ENCODE measurements at places on chromosomes 1 and 21.

GRCh38 chr1:119011116-119011515 lies 23.0 kb upstream of the TBX15 start:
- no peak for DNase-seq

GRCh38 chr1:115656461-115657077 lies 14.8 kb downstream of the VANGL1 start:
- peak; percentile 67 for DNase-seq

- no peak for DNase-seq
Measured at GRCh38 chr1:113275691-113276090, 114.6 kb upstream of the MAGI3 start.

GRCh38 chr21:33246506-33246905 lies 16.8 kb downstream of the IFNAR2 start:
- DNase-seq = no peak

GRCh38 chr1:153842006-153842471 lies 66.8 kb downstream of the SLC27A3 start:
- no peak for DNase-seq

DNA sequence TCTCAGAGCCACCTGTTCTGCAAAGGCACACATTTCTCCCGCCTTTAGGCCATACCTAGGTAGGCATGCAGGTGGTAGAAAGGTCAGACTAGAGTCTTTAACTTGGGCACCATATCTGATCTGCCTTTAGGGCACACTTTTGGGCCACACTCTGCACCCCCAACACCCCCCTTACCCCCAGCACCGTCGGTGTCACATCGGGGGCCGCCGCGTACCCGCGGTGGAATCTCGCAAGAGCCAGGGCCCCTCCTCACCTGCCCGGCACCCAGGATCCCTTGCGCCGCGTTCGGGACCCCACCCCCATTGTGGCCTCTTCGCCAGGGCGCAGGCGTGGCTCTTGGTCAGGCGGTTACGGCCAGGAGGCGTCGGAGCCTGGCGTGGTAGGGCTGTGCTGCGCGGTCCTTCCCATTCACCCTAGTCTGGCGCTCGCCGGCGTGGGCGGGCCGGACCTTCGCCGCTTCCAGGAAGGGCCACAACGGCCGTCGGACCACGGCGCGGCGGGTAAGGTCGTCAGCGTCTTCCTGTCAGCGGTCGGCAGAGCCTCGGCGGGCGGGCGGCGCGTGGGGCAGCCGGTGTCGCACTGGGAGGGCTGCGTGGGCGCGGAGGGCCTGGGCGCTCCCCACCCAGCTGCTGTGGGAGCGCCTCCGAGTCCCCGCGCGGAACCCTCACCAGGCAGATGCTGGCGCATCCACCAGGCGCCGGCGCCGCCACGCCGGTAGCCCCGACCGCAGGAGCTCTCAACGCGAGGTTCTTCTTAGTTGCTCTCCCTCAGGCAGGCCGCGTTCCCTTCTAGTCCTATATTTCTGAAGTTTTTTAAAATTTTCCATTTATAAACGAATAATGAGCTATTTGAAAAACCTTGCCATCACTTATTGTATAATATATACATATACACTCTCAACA lies at the start of gene DNAH14:
Gene DNAH14, plus strand, starts transcription at position 341 of the 903 bp plus-strand sequence. CDS start 23,028 bp downstream, outside the sequence.
- no peak for DNase-seq

GRCh38 chr1:147609358-147609757 lies 61.0 kb downstream of the ACP6 start:
- DNase-seq = no peak

GRCh38 chr1:4421986-4422385 lies 232.4 kb upstream of the AJAP1 start:
- DNase-seq = no peak

GRCh38 chr21:42465803-42466127 lies 30.3 kb downstream of the RSPH1 start:
- DNase-seq = no peak

DNA sequence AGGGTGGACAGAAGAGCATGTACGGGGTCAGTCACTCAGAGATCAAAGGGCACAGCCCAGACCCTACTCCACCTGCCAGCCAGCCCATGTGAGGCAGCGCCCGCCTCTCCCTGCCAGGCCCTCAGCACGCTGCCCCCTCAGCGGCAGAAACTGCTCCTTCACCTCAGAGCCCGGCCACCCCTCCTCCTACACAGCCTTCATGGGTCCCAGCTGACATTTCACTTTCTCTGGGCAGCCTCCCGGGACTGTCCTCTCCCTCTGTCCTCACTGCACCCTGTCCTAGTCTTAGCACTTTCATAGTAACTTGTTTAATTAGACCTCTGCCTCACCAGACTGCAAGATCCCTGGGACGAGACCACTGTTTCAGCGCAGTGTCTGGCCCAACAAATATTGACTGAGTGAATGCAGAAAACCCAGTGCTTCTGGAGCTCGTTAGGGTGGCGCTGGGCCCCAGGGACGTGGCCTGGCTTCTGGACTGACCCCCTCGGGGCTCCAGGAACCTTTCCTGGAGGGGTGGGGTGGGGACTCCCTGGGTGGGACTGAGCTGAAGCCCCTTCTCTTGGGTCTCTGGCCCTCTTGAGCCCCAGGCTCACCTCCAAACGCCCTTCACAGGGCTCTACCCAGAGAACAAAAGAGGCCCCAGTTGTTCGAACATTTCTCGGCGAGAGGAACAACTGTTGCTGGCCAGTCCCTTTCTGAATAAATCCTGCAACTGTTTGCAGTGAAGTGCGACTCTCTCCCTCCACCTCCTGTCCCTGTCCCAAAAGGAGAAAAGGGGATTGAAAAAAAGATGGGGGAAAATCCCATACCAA lies 114.9 kb downstream of the CASZ1 start:
- DNase-seq = no peak

DNA sequence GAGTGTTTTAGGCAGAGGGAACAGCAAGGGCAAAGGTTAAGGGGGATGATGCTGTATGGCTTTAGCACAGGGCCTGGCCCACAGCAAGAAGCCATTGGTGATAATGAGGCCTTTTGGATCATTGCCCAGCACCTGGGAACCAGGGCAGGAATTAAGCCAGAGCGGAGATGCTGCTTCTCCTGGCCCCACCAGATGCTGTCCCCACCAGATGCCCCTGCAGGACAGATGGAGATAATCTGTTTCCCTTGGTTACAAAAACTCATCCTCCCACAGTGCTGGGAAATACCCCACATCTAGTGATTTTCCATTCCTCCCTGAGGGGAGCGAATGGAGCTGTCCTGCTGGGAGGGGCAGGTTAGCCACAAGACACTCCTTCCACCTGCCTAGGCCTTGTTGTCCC lies 18.8 kb downstream of the OPRD1 start:
- no peak for DNase-seq

DNA sequence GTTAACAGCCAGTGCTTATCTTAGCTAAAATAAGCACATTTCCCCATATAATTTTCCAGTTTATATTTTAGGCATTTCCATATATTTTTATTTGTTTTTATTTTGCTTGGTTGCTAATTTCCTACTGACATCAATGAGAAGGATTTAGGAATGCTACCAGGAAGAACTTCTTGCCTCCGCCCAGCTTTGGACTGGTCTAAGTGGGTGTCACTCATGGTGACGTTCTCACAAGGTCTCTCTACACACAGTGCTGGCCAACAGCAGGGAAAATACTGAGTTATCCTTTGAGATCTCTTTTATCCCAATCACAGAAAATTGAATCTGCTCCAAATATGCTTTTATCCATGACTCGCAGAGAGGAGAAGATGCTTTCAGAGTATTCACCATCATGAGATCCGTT lies 13.2 kb downstream of the MX1 start:
- DNase-seq = no peak

GRCh38 chr1:171769754-171770153 lies 11.7 kb upstream of the METTL13 start:
- DNase-seq = no peak

DNA sequence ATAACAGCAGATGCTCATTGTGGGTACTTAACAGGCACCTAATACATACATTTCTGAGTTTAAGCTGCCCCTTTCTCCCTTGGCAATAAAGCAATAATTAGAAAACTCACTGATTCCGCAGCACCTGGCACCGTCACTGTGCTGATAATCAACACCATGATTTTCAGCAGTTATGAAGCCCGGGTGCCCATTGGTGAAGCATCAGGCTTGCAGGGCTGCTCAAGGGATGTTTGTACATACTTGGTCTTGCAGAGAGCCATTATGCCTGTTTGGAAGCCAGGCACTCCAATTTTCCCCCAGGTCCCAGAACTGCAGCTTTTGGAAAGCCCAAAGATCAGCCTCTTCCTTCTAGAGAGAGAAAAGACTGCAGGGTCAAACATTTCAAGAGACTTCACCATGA lies 44.3 kb downstream of the OLIG1 start:
- DNase-seq = no peak

DNA sequence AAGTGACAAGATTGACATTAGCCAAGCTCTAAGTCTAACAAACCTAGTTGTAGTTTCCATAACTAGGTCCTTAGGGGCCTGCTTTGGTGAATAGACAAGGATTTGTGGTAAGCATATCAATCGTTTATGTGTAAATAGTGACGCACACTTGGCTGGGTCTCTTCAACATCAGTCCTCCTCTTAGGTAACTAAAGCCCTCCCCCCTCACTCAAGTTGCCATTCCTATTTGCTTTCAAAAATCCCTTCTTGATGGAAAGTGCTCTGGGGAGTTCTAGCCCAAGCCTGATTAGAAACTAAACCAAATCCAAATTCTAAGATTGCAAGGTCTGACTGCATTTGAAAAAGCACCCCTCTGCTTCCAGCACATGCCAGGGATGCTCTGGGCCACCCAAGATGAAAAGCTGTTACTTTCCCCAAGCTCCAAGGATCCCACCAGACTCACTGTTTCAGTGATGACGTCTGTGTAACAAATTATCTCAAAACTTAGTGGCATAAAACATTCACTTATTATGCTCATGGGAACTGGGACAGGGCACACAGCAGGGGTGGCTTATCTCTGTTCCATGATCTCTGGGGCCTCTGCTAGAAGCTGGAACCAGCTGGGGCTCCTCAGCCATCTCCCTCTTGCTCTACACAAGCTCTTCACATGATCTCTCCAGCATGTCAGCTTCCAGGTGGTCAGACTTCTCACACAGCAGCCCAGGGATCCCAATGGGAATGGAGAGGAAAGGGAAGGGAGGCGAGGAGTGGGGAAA lies 74.1 kb downstream of the RRAGC start:
- no peak for DNase-seq

GRCh38 chr1:36768486-36769178 lies 265.7 kb downstream of the GRIK3 start:
- no peak for DNase-seq

DNA sequence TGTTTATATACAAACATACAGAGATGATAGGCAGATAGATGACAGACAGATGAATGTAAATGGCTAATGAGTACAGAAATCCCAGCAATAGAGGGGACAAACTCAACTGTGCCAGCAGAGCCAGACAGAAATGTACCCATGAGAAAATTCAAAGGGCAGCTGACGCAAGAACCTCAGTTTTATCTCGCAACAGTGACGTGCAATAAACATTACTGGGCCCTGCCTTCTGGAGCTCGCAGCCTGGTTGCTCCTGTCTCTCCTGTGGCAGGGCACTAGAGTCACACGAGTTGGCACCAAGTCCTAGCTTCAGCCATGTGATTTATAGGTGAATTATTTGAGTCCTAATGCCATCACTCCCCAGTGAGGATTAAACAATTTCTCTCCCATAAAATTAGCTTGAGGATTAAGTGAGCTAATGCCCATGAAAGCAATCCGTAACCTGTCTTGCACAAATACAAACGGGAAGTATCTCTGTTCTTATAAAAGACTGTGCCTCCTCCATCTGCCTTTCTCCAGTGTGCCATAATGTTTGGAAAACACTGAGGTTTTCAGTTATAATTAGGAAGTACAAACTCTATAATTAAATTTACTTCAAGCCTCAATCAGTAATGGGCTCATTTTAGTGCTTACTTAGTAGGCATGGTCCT lies 50.7 kb downstream of the VAV3 start:
- DNase-seq = no peak

DNA sequence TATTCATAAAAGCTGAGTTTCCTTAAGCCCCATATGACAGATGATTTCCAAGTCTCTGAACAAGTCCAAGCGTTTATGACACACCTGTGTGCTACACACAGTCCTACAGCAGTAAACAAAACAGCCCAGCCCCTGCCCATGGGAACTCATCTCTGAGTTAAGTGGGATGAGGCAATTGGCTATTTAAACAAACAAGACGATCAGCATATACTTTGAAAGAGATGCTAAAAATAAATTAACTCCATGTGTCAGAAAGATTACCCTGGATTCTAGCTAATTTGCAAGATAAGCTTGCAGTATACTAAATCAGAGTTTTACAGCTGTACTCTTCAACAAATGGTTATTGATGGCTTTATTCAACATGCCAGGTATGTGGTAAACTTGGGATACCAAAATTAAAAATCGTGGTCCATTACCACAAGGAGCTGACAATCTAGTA lies 7.0 kb downstream of the PSMG1 start:
- DNase-seq = no peak

DNA sequence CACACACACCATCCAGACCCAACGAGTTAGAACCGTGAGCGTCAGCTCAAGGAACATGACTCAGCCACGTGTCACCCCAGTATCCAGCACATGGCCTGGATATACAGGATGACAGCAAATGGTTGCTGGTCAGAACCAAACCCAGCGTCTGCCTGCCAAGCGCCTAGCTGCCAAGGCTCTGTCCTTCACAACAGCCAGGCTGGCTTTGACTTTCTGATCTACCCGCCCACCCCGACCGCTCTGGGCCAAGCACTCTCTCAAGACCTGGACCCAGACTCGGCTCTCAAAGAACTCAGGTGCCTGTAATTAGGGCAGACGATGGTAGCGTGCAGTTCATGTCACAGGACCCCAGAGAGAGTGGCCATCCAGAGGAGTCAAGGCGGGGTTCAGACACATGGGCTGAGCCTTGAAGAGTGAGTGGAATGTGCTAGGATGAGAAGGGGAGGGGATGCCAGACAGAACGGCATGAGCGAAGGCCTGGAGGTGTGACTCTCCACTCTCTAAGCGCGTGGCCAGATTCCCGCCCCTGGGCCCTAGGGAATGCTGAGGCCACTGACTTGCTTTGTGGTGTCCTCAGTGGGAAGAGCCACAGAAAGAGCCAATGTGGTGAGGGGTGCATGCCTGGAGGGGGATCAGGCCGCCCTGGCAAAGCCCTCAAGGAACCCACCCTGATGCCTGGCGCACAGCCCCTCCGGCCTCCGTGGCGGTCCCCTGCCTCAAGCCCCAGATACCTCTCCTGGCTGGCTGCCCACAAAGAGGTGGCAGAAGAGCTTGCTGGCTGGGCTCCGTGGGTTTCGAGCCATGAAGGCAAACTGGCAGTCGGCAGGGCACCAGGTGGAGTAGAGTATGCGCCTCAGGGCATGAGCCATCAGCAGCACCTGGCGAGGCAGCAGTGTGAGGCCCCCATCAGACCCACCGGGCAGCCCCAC lies 7.0 kb downstream of the SH2D5 start:
- no peak for DNase-seq
